ENCODE measurements at places on chromosomes 4 and X.

DNA sequence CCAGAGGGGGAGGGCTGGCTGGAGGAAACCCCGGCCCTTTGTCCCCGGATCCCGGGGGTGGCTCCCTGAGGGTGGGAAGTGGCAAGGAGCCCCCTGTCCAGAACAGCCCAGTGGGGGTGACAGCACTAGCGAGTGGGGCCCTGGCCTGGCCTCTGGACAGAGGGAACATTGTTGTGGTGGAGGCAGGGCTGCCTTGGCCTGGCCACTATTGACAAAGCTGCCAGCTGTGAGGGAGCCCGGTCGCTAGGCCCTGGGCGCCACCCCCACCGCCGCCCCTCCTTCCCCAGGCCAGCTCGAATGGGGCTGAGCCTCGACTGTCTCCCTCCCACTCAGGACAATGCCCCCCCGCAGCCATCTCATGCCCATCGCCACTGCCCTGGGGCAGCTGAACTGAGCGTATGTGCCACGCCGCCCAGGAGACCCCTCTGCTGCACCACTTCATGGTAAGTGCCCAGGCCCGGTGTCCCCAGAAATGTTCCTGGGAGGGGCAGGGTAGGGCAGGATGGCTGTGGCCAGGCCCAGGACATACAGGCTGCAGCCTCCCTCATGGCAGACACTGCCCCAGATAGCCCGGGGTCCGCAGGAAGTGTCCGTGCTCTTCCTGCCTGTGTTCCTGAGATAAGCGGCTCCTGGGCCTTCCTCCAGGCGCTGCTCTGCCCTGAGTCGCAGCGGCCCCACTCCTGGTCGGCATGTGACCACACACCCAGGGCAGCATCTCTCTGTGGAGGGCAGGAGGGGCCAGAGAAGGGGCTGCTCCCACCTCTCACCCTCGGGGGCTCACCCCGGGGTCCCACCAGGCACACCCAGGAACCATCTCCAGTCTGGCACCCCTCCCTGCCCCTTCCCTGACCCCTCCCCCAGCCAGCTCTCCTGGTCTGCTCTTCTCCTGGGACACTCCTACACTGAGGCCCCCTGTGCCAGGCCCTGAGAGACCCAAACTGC lies 1.4 kb downstream of the PLXNB3 start:
- peak; percentile 60 for DNase-seq

GRCh38 chrX:32525234-32525633 lies 686.1 kb downstream of the DMD start:
- no peak for DNase-seq

- DNase-seq: no peak
Observed at GRCh38 chr4:1960170-1960825, 48.5 kb downstream of the NELFA start.

DNA sequence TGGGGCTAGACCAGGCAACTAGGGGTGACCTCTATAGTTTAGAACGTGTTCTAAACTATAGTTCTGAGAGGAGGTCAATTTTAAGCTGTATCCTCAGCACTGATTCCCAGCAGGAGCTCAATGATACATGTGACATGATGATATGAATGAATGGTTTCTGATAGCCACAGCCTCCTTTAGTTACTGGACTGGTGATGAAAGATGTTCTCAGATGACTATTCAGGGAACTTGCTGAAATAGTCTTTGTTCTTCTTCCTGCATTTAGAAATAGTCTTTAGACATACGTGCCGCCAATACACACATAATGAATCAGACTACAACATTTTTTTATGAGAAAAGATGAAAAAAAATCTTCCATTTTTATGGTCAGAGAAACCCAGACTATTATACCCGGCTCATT lies 116.3 kb upstream of the TMEM150C start:
- no peak for DNase-seq

DNA sequence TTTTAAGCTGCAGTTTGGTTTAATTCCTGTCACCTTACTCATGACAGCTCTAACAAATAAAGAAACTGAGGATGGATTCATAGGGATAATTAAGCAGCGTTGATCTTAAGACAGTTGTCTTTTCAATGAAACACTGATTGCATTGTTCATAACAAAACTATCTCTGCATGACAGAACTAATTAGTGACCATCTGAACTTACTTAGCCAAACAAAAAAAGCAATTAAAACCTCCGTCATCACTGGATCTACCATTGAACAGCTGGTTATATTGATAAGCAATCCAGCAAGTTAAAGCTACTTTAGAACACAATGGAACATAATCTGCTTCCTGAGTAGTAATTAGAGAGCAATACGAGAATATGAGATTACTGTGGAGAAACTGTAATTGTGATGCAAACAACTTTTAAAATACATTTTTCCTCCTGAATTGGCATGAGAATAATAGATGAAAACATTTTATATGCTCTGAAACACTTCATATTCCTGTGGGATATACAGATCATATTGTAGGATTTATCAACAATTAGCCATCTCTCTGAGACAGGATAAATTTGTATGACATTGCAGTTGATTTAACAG lies 2576.8 kb downstream of the PCDH7 start:
- DNase-seq: no peak

DNA sequence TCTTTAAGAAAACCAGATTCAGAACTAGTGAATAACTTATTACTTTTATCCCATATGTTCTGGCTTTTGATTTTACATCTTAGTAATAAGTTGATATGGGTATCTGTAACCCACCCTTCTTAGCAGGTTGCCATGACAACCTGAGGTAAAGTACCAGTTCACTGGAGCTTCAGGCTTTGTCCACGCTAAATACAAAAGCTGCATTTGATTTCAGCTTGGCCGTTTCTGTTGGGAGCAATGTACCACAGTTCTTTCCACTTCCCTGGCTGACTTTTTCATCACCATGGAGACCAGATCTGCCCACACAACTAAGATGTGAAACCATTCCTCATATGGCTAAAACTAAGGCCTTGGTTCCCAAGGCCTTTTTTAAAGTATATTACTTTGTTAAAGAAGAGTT lies 26.1 kb downstream of the KLHL34 start:
- DNase-seq: no peak

GRCh38 chr4:8515316-8516060 lies 64.7 kb upstream of the GPR78 start:
- no peak for DNase-seq

GRCh38 chrX:7143941-7144525 lies 3.5 kb upstream of the STS start:
- DNase-seq: no peak

DNA sequence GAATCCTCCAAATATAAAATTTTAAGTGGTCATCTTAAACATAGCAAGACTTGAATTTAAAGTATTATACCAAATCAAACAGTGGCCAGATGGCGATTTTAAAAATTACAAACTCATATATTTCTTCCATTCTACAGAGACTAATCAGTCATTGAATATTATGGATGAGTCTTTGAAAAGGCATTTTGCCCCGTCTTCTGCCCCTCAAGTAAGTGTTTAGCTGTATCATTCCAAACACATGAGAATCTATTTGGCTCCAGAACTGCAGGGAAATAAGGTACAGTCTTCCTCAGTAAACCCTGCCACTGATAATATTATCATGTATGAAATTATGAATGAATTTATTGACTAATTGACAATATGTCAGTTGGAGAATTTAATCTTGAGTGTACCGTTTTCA lies 191.0 kb downstream of the SLC7A11 start:
- no peak for DNase-seq

GRCh38 chr4:102787096-102787881 lies 26.5 kb upstream of the MANBA start:
- no peak for DNase-seq

- DNase-seq: no peak
Observed at GRCh38 chr4:143514901-143515300, 1.4 kb downstream of the SMARCA5 start.

GRCh38 chr4:92651536-92651935 lies 347.8 kb downstream of the GRID2 start:
- no peak for DNase-seq

DNA sequence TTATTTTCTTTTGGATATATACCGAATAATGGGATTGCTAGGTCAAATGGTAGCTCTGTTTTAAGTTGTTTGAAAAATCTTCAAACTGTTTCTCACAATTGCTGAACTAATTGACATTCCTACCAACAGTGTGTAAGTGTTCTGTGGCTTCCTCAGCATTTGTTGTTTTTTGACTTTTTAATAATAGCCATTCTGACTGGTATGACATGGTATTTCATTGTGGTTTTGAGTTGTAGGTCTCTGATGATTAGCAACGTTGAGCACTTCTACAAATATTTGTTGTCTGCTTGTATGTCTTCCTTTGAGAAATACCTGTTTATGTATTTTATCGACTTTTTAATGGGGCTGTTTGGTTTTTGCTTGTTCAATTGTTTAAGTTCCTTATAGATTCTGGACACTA lies 680.1 kb upstream of the GRIA3 start:
- DNase-seq: no peak

- no peak for DNase-seq
Observed at GRCh38 chr4:1048773-1049590, 37.6 kb downstream of the FGFRL1 start.

DNA sequence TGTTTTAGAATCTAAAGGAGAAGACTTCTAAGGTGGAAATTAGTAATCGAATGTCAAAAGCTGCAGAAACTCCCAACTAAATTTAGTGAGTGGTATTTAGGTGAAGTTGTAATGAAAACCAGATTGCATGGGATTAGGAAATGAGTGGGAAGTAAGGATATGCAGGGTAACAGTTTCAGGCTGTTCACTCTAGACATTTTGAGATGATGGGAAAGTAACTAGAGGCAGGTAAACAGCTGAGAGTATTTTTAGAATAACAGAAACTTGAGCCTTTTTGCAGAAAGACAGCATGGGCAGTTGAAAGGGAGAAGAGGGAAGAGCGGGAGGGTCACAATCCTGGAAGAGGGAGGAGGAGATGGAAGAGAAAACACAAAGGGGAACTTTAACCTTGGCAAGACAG lies 12.7 kb downstream of the SPRY1 start:
- no peak for DNase-seq

GRCh38 chrX:136780763-136781162 lies at the start of gene ARHGEF6:
Gene ARHGEF6, minus strand, starts transcription at chrX:136780932. Its CDS starts 50 bp downstream, at chrX:136780882.
- DNase-seq: no peak

Measured in hypothalamus (tissue), 51 donors.